ENCODE measurements at places on chromosomes 1 and 21.

- DNase-seq, result no peak
Measured at GRCh38 chr1:227487606-227488005, 75.8 kb upstream of the ZNF678 start.

GRCh38 chr1:216531263-216532239 is 108.3 kb upstream of the USH2A start:
- DNase-seq, result no peak

GRCh38 chr1:67945733-67946374 is 104.6 kb downstream of the DIRAS3 start:
- no peak for DNase-seq

GRCh38 chr21:39537571-39537970 is 75.2 kb upstream of the B3GALT5 start:
- no peak for DNase-seq

- no peak for DNase-seq
Measured at GRCh38 chr1:58304346-58304975, 242.1 kb downstream of the OMA1 start.

DNA sequence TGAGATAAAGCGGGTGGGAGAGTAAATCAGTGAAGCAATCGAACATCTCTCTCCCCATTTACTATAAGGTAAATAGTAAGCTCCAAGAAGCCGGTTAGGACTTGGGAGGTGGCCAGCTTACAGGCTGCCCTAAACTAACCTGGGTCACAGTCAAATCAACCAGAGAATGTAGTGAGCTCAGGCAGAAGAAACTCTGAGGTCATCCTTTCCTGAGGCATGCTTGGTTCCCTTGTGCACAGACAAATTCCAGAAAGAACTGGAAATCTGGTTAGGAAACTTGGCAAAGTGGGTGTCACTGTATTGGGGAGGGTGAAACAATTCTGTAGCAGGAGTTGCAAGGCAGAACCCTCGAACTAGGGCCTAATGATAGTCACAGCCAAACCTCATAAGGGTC is 72.5 kb downstream of the NTMT2 start:
- no peak for DNase-seq

DNA sequence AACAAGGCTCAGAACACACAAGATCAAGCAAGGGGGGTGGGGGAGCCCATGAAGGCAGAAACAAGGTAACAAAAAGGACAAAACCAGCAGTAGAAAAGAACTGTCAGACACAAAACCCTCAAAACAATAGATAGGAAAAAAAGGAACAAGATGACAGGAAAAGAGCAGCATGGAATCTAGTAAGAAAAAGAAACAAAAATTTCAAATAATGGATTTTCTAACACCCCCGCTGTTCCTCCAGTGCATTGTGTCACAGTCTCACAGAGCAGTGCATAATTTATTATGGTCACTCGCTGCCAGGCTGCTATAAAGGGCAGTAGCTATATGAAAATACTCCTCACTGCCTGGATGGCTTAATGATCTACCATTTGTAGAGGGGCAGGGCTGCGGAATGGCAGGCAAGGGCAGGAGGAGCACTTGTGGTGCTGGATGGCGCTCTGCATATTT is 567.9 kb downstream of the DPYD start:
- DNase-seq, result no peak

DNA sequence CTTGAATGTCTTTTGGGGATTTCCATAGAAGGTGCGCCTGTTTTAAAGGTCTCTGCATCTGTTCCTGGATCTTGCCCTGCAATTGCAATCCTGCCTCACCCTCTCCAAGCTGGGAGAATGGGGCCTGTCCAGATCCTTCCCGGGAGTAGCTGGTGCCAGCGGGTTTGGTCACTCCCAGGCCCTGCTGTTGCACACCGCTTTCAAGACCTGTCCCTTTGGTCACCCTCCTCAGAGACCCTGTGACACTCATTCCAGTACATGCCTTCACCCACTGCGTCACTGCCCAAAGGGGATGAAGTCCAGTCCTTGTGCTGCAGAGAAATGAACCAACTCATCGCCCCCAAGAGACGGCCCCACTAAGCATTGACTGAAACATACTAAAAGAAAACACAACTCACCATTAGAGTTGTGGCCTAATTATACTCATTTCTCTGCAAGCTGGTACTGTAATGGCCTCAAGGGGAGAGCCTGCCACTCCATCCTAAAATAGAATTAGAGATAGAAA is 1.9 kb upstream of the IRF2BP2 start:
- no peak for DNase-seq

DNA sequence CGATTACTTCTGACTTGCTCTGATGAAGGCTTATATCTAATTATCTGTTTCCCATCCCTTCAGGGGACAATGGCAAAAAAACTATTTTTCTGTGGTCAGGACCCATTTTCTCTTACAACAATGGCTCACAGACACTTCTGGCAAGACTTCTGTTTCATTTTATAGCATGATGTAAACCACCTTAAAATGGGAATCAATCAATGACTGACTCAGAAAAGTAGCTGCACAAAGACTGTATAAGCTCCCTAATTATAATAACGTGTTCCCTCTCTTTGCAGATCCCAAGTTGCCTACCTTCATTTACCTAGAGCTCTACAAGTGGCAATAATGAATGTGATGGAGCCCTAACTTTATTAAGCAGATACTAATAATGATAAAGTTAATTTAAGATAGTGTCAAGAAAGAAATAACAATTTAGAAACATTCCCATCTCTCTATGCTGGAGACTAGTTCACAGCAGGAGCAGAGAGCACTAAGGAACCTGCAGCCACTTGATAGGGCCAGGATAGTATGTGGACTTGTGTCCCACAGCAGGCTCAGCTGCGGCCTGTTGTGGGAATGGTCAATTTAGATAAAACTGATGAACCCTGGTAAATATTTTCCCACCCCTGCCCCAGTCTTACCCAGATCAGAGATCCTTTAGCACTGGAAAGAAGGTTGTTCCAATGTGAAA is 538 bp downstream of the GBP2 start:
- DNase-seq, result no peak

- DNase-seq, result no peak
Measured at GRCh38 chr1:17369466-17369865, 2.5 kb upstream of the PADI6 start.

DNA sequence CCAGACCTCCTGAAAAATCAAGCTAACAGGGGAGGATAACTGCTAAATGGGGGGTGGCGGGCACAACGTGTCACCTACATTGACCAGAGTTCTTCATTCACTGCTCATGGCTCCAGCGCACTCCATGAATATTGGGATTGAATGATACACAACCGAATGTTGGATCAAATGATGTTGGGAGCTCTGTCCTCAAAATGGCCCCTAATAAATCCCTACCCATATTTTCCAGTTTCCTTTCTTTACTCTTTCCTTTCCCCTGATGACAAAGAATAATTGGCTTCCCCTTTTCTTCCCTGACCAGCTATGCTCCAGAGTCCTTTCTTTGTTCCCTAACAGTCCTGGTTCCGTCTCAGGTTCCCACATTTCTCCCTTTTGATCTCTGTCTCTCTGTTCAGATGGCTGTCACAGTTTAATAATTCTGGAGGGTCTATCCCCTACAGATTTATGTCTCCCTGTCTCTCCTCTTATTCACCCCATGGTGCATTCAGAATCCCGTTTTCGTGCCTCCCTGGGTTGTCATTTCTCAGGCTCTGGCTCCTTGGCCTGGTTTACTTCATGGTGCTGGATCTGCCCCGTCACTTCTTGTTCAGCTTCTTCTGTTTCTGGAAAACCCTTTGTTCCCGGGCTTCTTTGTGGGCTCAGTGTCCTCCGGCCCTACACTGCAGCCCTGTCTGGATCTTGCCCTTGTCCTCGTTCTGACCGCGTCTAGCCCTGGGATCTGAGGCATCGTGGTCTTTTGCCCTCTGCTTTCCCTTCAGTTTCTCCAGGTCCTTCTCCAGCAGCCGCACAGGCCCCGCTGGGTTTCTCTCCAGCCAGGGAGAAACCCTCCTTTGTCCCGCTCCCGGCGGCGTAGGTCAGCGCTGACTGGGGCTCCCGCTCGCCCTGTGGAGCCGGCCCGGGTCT is 78.3 kb downstream of the NDUFS5 start:
- no peak for DNase-seq

GRCh38 chr21:33655588-33656221 is 13.4 kb downstream of the ITSN1 start:
- peak; percentile 65 for DNase-seq

- no peak for DNase-seq
Measured at GRCh38 chr1:156794506-156795373, 21.9 kb downstream of the SH2D2A start.

- DNase-seq, result no peak
Measured at GRCh38 chr1:54109129-54110090, 43.4 kb downstream of the CDCP2 start.

DNA sequence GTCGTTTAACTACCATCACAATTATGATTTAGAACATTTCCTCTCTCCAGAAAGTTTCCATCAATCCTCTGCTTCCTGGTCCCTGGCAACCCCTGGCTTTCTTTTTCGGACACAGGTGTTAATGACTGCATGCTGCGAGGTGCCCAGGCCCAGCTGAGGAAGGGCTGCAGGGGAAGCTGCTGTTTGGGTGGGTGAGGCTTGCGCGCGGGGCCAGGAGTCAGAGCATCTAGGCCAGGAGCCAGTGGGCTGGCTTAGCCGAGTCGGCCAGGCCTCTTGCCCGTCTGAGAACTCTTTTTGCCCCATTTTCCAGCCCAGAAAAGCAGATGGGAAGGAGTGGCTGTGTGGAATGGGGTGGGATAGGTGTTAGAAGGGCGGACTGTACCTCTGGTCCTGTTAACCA is 51.5 kb downstream of the NAV1 start:
- no peak for DNase-seq

DNA sequence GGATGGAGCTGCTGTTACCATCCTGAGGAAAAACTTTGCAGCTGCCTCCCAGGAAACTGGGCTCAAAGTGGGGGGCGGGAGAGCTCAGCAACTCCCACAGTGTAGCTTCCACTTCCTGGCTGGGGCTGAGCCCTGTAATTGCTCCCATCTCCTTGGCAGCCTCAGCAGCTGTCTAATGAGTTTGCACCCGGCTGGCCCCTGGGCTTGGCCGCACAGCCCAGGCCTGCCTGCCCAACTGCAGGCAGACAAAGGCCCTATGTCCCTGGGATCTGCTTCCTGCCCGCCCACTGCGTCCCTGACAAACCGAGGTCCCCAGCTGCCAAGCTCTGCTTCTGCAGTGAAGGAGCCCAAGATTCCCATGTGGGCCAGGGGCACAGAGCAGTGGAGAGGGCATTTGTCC is 30.1 kb downstream of the EDN2 start:
- DNase-seq, result no peak

GRCh38 chr1:78587211-78587610 is 33.0 kb upstream of the IFI44L start:
- no peak for DNase-seq
